ENCODE measurements at places on chromosomes 5 and 9.

DNA sequence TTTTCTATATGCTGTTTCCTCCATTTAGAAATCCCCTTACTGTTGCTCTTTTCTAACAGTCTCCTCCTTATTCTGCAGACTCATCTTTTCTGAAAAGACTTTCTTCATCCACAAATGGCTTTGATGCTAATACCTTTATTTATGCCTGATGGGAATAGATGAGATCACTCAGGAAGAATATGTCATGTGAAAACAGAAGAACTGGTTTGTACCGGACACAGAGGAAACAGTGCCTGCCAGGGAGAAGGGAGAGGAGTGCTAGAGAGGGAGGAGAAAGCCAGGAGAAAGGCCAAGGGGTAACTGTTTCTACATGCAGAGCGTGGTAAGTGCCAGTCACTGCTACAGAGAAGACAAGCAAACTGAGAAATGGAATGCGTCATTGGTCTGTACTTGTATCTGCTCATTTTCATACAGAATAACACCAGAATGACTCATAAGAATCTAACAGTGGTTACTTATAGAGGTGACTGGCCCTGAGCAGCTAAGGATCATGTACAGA lies 45.9 kb upstream of the PJA2 start:
- peak; percentile 95 for DNase-seq

GRCh38 chr5:91146230-91146629 lies 236.9 kb downstream of the ARRDC3 start:
- no peak for DNase-seq

GRCh38 chr5:150764530-150764929 lies 5.7 kb upstream of the DCTN4 start:
- DNase-seq, result no peak

DNA sequence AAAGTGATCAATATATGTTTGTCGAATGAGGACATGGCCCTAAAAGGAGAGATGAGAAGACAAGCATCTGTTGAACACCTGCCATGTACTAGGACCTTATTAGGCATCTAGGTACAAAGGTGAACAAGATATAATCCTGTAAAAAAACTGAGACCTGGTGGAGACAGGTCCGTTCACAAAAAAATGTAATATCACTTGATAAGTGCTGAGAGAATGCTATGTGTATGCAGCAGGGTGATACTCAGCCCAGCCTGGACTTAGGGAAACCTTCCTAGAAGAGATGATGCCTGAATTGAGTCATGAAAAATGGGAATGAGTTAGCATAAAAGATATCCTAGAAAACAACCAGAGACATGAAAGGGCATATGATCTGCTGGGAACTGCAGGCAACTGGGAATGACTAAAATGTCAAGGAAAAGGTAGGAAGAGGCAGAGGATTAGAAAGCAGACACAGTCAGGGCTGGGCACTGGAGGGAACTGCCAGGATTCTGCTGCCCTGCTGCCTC lies 108.5 kb downstream of the ADRB2 start:
- no peak for DNase-seq

GRCh38 chr9:111798786-111799185 lies 4.0 kb upstream of the SHOC1 start:
- peak; percentile 36 for DNase-seq

GRCh38 chr5:106634375-106634774 lies 1036.4 kb downstream of the EFNA5 start:
- DNase-seq, result no peak
